Stimulated activated CD4-positive, alpha-beta T cell treated with anti-CD3 and anti-CD28 coated beads, Interleukin-1b, Interleukin-23, amount 100 ng/mL, for 24 hours (primary cell): ENCODE measurements at places on chromosomes 5 and 9.

- DNase-seq, result no peak
Measured at GRCh38 chr5:75753182-75753581, 35.9 kb upstream of the POC5 start.

GRCh38 chr9:92870289-92870688, 7.5 kb downstream of the ZNF484 start:
- no peak for DNase-seq

DNA sequence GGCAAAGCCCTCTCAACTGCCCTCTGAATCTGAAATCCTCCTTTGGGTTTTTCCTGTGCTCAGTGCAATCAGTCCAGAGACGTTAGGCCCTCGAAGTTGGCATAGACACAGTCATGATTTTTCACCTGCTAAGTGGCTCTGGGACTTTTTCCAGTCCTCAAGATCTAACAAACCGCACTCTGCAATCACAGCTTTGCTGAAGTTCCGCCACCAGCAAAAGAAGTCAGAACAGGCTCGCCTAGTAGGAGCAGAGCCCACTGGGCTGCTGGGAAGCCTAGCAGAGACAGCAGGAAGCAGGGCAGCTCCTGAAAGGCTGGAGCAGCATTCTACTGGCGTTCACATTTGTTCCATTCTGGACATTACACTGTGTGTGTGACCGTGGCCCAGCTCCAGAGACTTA, 222.8 kb upstream of the KIF2A start:
- no peak for DNase-seq

DNA sequence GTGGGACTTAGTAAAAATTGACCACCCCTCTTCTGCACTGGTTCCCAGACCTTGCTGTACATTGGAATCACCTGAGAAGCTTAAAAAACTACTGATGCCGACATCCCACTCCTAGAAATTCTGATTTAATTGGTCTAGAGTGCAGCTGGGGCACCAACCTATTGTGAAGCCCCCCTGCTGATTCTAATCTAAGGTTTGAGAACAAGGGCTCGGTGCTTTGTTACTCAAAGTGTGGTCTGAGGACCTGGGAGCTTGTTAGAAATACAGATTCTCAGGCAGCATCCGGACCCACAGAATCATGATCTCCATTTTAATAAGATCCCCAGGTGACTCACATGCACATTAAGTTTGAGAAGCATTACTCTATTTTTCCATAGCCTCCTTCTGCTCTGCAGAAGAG, 57.8 kb upstream of the LPAR1 start:
- DNase-seq, result no peak

DNA sequence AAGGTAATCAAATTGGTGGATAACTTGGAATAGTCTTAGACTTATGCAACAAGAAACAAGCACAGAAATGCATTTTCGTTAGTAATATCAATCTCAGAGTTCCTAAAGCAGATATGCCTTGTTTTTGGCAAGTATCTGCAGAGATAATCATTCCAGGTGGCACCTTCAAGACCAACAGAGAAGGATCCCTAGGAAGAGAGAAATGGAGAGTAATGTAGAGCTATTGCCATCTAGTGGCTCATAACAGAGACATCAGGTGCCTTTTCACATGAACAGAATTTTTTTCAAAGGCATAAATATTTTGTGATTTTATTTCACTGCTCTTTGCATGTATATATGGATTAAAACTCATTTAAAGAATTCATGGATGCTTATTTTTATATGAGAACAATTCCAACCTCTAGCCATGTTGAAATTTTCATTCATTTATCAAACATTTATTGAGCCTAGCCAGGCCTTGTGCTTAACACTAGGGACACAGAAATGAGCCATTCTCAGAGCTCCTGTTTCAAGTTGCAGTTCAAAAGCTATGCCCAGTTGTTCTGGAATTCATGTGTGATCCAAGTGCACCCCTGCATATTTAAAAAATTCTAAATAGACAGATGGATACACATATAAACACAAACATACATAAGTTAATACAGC, 117.5 kb upstream of the OR13F1 start:
- no peak for DNase-seq

DNA sequence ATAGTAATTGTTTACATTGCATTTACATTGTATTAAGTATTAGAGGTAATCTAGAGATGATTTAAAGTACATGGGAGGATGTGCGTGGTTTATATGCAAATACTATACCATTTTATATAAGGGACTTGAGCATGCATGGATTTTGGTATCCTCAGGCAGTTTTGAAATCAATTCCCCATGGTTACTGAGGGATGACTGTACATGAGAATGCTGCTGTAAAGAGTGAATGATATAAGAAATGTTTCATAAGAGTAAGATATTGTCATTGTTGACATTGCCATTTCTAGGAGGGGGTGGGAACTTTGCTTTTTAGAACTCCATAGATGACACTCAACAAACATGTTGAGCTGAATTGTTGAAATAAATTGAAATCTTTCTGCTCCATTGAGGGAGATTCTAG, 185.0 kb downstream of the SEMA6A start:
- DNase-seq, result no peak

- no peak for DNase-seq
Measured at GRCh38 chr5:125390326-125390725, 643.9 kb upstream of the ZNF608 start.

DNA sequence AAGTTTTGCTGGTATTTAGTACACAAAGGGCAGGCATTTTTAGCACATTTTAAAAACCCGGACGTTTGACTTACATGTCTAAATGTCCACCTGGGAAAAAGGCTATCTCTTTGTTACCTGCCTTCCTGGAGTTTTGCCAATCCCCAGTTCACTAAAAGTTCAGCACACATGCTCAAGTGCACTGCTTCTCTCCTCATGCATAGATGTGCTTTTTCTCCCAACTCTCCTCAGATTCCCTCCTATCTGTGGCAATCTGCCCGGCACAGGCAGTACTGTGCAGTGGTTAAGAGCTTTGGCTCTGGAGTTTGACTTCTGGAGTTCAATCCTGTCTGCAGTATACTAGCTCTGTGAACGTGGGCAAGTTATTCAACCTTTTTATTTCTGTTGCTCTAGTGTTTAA, 8.3 kb upstream of the CCNO start:
- no peak for DNase-seq
